Lung (tissue), 17 donors: ENCODE measurements at places on chromosomes 3 and 15.

DNA sequence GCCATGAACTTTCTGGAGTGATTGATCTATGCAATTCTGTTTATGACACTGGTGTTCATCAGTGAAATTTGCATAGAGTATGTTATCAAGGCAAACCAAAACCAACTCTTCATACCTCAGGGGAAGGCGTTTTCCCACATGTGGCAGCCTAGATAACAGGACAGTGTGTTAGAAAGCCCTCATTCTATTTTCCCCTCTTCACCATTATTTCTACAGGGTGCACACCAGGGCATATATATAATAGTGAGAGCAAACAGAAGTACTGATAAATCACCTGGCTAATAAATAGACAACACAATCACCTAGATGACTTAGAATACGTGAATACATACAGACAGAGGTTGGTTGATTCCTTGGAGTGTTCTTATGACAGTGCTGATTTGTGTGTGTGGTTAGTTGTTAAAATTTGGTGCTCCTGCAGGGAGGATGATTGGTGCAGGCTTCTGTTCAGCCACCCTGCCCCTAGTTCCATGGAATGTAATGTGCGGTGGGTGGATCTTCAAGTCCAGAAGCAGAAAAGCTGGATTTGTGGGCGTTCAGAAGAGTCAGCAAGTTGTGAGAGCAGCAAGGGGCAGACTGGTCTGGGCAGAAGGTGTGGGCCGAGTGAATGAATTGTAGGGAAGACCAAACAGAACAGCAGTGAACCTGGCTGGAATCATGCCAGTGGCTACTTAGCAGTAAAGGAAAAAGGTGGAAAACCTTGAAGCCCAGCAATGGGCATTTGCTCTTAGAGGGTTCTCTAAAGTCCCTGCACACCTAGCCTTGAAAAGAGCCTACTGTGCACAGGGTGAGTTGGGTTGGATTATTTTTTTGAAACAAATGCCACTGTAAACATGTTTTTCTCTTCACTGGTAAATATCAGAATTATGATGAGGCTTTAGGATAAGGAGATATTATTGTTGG lies 11.7 kb upstream of the RARRES1 start:
- no peak for DNase-seq

GRCh38 chr3:136142592-136142991 lies 53.5 kb downstream of the MSL2 start:
- DNase-seq = peak; percentile 50

DNA sequence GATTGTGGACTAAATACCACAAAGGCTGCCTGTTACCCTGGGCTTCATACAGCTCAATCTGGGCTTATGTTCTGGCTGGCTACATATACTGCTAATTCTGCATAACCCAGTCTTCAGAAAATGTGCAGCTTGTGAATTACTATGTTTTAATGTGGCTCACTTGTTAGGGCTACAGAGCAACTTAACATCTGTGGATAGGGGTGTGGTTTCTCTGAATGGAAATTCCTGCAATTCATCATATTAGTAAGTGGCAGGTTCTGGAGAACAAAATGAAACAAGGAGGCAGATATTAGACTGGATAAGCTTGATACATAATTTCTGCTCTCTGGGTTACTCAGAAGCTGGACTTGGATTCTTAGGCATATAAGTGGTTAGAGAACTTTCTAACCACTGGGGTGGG lies 6.7 kb downstream of the TMEM202 start:
- no peak for DNase-seq

- DNase-seq = no peak
Observed at GRCh38 chr3:195044411-195044810, 226.5 kb downstream of the XXYLT1 start.

DNA sequence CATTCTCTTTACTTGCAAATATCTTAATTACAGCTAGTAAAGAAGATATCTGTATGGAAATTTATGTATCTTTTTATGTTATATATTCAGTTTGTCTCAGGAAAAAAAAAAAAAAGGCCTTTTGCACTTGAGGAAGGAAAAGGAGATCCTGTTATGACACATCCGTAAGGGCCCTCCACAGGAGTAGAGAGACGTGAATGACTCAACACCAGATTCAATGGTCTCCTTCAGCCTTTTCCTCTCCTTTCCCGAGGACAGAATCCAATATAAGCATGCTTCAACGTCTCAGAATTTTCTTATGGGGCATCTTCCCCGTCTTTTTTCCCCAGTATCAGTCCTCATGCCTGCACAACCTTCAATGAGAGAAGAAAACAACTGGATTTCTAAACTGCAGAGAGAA lies 340.3 kb downstream of the NTRK3 start:
- DNase-seq = no peak

DNA sequence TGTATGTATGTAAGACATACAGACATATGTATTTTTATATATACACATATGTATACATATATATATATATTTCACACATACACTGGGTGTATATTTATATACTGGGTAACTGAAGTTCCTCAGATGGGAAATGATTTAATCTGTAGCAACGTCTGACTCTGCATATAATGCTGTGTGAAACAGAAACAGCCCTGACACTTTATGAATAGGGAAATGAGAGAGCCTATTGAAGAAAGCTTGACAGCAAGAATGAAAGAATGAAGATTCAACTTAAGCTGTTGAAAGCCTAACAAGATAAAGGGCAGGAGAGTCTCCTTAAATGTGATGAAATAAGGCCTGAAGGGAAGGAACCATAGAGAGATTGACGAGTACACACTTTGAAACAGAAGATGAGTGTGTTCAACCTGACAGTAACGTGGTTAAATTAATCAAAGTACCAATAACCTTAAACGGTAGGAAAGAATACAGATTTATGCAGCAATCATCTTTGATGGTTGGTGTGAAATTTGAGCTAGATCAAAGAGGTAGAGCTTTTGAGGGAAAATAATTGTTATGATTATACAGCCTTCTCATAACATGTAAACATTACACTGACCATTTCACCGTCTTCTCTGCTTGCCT lies 169.9 kb downstream of the MECOM start:
- DNase-seq = no peak

- no peak for DNase-seq
Observed at GRCh38 chr3:82004266-82004665, 242.8 kb upstream of the GBE1 start.

DNA sequence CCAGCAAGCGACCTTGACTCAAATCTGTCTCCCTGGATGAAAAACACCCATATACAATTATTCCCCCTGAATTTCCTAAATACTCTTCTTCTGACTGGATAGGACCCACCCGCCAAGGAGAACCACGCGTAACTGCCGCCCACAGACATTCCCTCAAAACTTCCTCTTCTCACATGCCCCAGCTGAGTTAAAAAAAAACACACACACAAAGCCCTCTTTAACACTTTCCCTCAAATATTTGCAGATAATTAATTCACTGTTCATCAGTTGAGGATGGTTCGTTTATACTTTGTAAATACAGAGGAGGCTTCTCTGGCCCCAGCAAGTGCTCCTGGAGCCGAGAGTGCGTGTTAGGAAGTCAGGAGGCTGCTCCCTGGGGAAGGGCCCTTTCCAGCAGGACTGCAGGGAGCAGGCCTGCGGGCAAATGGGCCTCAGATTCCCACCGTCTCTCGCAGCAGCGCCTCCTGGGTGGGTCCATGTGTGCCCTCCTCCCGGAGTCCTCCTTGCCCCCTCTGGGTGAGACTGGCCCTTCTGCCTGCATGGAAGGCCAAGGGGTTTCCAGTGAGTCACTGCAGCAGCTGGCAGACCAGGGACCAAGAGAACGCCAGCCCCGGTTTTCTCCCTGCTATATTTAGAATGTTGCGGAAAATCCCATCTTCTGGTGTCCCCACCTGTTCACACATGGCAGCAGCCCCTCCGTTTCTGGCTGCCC lies 46.8 kb downstream of the MGLL start:
- DNase-seq = no peak

GRCh38 chr3:31841515-31841914 lies 139.5 kb downstream of the OSBPL10 start:
- DNase-seq = no peak

GRCh38 chr15:75065467-75065850 lies 42.1 kb downstream of the PPCDC start:
- DNase-seq = no peak

GRCh38 chr3:160643994-160644393 lies 33.0 kb upstream of the ARL14 start:
- DNase-seq = no peak

- DNase-seq = no peak
Observed at GRCh38 chr15:35596285-35596684, 50.3 kb upstream of the DPH6 start.

DNA sequence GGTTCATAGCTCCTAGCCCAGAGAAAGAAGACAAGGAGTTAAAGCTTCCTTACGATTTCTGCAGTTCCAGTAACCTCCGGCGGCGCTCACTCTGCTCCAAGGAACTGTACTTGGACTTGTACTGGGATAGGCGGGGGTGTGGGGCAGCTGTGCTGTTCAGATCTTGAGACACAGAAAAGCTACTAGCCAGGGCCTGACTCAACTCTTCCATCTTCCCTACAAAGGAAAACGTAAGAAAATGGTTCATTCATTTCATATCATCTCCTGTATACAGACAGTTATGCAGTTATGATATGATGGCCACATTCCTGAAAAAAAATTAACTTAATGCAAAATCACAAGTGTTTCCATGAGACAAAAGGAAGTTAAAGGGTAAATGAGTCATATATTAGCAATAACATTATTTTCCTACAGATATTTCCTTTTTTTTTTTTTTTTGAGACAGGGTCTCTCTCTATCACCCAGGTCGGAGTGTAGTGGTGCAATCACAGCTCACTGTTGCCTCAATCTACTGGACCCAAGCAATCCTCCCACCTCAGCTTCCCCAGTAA lies 4.6 kb downstream of the SNUPN start:
- no peak for DNase-seq

DNA sequence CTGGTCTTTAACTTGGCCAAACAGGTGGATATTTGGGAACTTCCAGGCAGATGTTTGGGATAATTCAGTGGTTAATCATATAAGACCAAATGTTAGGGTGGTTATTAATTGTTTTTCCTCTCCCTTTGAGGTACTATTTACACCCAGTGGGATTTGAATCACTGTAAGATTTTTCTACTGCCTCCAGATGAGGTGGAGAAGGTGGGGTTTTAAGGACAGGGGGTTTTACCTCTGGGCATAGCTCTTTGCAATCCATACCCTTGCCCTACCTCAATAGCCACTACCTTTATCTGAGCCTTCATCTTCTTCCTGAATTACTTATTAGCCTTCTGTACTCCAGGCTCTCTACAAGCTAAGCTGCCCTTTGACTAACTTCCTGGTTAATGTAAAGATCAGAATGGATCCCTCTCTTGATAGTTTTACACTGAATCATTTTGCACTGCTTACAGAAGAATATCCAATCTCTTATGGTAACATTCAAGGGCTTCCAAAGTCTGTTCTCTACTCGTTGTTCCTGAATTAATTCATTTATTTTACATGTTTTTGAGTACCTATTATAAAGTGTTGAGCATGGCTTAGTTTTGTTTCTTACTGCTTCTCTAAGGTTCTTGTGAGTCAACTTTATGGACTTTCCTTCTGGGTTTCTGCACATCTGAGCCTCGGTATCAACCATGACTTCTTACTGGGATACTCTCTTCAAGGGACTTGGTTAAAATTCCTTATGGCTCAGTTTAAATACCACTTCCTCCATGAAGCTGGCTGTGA lies 331.2 kb upstream of the TBL1XR1 start:
- DNase-seq = no peak

GRCh38 chr3:163166197-163166596 lies 1669.6 kb downstream of the OTOL1 start:
- DNase-seq = no peak

GRCh38 chr3:29156086-29156715 lies 124.7 kb upstream of the RBMS3 start:
- DNase-seq = no peak

DNA sequence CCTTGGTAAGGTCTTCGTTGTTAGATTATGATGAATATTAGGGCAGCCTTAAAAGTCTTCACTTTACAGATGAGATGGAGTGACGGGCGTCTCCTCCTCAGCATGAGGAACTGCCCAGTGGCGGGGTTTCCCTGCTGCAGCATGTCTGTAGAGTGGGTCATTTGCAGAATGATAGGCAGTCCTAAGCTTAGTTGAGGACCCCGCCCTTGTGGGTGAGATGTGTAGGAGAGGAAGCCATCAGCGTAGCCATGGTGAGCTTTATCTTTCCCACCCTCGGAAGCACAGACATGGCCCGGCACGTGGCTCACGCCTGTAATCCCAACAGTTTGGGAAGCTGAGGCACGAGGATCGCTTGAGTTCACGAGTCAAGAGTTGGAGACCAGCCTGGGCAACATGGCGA lies 877 bp downstream of the NIT2 start:
- no peak for DNase-seq

GRCh38 chr3:133733226-133733625 lies 13.0 kb upstream of the TF start:
- DNase-seq = no peak

- DNase-seq = no peak
Observed at GRCh38 chr3:111807826-111808225, 51.2 kb upstream of the PHLDB2 start.
